ENCODE measurements at places on chromosomes 12 and 14.

DNA sequence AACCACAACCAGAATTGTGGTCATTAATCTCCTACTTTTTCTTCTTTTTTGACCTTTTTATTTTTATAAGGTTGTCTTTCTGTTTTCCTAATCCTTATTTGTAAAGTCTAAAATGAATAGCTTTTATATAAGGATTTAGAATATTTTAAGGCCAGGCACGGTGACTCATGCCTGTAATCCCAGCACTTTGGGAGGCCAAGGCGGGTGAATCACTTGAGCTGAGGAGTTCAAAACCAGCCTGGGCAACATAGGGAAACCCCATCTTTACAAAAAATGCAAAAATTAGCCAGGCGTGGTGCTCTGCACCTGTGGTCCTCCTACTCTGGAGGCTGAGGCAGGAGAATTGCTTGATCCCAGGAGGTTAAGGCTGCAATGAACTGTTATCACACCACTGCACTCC lies 55.1 kb downstream of the IFT81 start:
- peak; percentile 30 for DNase-seq

DNA sequence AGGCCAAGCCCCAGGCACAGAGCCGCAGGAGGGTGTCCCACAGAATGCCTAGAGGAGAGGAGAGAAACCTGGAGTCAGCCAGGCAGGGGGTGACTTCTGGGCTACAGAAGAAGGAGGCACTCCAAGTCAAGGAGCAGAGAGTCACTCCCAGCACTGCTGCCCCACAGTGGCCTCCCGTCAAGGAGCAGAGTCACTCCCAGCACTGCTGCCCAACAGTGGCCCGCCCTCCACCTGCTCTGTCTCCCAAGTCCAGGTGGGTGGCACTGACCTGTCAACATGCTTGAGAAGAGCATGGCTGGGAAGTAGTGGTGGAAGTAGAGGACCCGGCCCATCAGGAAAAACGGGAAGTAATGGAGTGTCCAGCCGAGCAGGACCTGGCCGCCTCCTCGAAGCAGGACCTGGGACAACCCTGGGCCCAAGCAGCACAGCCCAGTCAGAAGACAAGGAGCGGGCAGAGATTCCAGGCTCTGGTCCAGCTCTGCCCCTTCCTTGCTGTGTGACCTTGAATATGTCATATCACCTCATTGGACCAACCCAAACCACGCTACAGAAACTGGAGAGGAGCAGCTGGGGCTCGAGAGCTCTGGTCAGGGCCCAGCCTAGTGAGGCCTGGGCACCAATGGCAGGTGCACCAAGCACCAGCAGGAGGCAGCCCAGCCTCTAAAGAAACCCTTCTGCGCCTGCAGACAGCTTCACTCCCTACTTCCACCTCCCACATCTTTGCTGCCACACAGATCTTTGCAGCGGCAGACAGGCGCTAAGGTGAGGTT lies 7.6 kb upstream of the NGB start:
- DNase-seq, result no peak

- no peak for DNase-seq
Observed at GRCh38 chr12:4161718-4162117, 111.8 kb upstream of the CCND2 start.

DNA sequence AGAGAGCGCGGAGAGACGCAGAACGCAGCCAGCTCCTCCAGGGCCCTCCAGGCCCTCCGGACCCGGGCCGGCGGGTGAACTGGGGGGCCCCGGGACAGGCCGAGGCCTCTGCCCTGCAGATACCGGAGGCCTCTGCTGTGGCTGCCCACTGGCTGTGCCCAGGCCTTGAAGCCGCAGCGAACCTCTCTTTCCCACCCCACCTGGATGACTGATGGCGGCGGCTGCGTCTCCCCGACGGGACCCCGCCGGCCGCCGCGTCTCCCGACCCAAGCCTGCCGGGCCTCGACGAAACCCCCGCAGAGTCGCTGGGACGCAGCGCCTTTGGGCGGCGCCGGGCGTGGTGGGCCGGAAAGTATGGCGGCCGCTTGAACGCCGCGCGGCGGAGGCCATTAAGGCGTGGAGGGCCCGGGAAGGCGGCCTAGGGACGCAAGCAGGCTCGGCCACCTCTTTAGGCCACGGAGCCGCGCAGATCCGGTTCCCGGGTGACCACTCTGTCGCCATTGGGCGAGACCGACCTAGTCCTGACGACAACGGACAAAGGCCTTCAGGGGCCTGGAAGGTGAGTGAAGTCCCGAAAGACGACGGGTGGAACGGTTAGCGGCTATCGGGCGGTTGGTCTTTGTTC lies 8.4 kb upstream of the ERGIC2 start:
- no peak for DNase-seq

- DNase-seq, result no peak
Observed at GRCh38 chr12:91893476-91893875, 252.2 kb downstream of the BTG1 start.
